B cell (primary cell): ENCODE measurements at places on chromosomes 1 and 21.

DNA sequence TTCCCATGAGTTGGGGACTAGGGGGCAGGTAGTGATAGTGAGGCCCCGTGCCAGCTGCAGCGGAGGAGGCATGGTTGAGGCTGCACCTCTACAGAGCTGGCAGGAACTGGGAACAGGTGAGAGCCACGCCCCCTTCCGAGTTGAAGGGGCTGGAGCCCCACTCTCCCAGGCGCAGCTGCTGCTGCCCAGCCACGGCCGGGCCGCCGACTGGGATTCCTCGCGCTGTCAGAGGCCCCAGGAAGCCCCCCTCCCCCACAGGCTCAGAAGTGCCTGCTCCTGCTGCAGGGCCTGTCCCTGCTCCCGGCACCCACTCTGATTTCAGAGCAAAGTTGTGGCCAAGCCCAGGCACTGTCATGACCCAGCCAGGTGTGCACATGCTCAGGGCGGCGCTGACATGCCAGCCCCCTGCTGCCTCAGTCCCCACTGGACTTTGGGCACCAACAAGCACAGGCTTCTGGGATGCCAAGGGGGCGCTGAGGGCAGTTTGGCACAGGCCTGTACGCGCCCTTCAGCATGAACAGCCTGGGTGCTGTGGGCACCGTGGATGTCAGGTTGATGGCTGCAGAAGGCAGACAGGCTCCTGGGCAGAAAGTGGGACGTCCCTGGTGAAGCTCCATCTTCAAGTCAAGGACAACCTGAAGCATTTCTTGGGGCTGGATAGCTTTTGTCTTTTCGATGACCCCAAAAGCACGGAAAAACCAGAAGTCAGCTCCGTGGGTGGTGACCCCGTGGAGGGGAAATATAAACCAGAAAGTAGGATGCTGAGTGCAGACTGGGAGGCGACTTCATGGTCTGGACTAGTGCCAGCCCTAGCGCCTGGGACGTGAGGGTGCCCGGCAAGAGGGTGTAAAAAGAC lies 121.5 kb downstream of the SIM2 start:
- H3K4me1 ChIP-seq = no peaks in the 10 kb centered on the region
- no peak overlapping the region for H3K4me3 ChIP-seq
- H3K27ac ChIP-seq = no peak overlapping the region
- H3K27me3 ChIP-seq = no peaks in the 10 kb centered on the region
- H3K36me3 ChIP-seq = no peaks in the 10 kb centered on the region
- DNase-seq = no peak

DNA sequence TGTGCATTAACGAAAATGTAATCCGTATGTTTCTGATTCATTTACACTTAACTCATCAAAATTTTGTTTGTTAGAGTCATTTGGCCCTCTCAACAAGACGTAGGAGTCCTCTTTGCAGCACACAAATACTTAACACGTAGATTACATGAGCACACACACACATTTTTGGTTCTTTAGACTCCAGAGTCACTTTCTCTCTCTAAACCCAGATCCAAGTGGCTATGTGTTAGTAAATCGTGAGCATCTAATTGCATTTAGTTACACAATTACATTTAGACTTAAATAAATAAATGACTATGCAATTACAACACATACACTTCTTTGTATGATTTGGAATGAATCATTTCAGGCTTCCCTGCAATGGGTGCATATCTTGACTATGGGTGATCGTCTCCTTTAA lies 109.0 kb upstream of the GREM2 start:
- no peak overlapping the region for H3K4me3 ChIP-seq
- no peaks in the 10 kb centered on the region for H3K4me1 ChIP-seq
- H3K36me3 ChIP-seq = no peaks in the 10 kb centered on the region
- DNase-seq = no peak

DNA sequence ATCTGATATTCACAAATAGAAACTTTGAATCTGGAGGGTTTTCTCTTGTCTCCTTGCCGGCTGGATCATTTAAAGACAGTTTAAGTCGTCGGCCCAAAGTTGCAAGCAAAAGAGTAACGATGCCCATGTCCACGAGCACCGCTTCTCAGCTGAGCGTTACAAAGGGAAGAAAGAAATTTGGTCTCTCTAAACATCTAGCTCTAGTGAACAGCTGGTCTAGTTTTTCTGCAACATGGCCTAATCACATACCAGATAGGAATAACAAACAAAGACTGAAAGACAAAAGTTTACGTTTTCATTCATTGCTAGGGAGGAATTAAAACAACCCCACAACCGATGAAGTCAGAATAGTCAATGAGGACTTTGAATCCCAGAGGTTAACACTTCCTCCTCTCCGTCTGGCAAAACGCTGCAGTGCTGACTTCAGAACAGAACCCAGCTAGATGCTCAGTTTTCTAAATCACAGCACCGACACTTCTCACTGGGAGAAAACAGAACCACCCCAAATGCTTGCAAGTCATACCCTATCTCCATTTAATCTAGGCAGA lies 69.4 kb downstream of the NTPCR start:
- H3K4me3 ChIP-seq = no peak overlapping the region
- no peak for DNase-seq
- H3K4me1 ChIP-seq = no peaks in the 10 kb centered on the region
- no peaks in the 10 kb centered on the region for H3K27me3 ChIP-seq

GRCh38 chr1:8212580-8213031 lies 105.3 kb upstream of the SLC45A1 start:
- H3K36me3 ChIP-seq = no peaks in the 10 kb centered on the region
- H3K27ac ChIP-seq = no peak overlapping the region
- no peak for DNase-seq
- no peak overlapping the region for H3K4me3 ChIP-seq
- H3K27me3 ChIP-seq = peaks cover 34% of the 10 kb centered on the region

GRCh38 chr1:27142464-27142863 lies 12.5 kb downstream of the SLC9A1 start:
- no peak overlapping the region for H3K27ac ChIP-seq
- peaks cover 7% of the 10 kb centered on the region for H3K36me3 ChIP-seq
- H3K4me1 ChIP-seq = peaks cover 3% of the 10 kb centered on the region
- no peaks in the 10 kb centered on the region for H3K27me3 ChIP-seq
- H3K4me3 ChIP-seq = no peak overlapping the region
- DNase-seq = no peak

- no peak overlapping the region for H3K27ac ChIP-seq
- no peak for DNase-seq
- H3K4me3 ChIP-seq = no peak overlapping the region
- no peaks in the 10 kb centered on the region for H3K27me3 ChIP-seq
These were observed 281.1 kb upstream of the CXADR start for GRCh38 chr21:17231771-17232170.
